Fibroblast of the aortic adventitia (primary cell): ENCODE measurements at places on chromosomes 7 and 10.

- peak; percentile 88 for DNase-seq
Observed at GRCh38 chr7:27745064-27745583, 5.2 kb downstream of the TAX1BP1 start.

GRCh38 chr7:22208799-22209198 is 148.2 kb downstream of the RAPGEF5 start:
- DNase-seq: no peak

- no peak for DNase-seq
Observed at GRCh38 chr7:75658369-75658768, 80.4 kb downstream of the HIP1 start.

- no peak for DNase-seq
Observed at GRCh38 chr10:133372507-133372906, 647 bp downstream of the ECHS1 start.

DNA sequence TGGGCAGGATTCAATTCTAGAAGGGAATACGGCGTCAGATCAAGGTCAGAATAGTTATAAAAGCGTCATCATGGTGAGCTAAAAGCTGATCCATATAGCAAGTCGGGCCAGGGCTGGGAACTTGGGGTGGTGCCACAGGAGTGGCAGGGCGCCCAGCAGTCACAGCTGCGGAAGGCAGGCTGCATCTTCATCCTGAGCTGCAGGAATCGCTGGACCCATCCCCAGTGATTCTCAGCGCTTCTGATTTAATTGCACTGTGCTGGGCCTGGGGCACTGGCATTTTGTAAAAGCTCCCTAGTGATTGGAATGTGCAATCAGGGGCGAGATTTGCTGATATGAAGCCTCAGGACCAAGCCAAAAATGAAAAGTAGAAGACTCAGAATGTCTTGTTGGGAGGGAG is 135.3 kb downstream of the CTTNBP2 start:
- no peak for DNase-seq
